Osteoblast (primary cell): ENCODE measurements at places on chromosomes 6 and 20.

- DNase-seq: no peak
These were observed 1.5 kb downstream of the NELFCD start for GRCh38 chr20:58982406-58983114.

DNA sequence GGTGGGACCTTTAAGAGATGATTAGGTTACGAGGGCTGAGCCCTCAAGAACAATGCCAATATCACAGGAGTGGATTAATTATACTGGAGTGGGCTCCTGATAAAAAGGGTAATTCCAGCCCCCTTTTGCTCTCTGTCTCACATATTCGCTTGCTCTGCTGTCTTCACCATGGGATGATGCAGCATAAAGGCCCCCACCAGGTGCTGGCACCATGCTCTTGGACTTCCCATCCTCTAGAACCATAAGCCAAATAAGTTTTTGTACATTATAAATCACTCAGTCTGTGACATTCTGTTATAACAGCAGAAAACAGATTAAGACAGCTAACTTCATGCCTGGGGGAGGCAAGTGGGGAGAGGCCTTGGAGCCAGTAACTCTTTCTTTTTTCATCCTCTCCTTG lies 9.8 kb upstream of the SNRPB start:
- DNase-seq: no peak

DNA sequence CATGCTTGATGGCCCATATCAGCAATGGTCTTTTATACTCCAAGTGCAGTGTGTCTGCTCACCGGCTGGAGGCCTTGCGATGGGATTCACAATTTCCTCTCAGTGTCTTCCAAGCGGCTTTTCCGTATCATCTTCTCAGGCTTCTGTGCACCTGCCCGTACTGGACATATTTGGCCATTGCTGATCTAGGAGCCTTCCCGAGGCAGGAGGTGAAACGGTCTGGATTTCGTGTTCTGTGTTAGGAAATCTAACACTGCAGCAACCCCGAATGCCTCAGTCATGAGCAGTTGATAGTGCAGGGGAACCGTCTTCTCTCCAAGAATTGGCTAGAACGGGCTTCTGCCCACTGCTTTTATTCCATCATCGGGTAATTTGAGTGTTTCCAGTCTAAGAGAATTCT lies 60.5 kb downstream of the PPP1R14C start:
- DNase-seq: peak; percentile 50

DNA sequence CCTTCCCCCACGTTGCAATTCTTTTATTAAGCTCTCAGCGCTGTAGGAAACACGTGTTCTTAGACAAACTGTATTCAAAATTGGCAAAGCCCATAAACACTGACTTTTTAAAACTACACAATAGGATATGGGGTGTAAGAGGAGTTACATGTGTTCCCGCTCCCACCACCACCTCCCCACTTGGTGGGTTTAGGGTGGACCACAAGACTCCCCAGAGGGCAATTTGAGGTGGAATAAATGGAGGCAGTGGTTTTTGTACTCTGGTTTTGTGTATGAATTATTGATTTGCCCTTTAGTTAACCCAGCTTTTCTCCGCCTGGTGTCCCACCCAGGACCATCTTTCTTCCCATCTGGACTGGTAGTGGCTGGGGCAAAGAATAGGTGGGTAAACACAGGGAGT lies 3.7 kb downstream of the UQCC2 start:
- DNase-seq: no peak

DNA sequence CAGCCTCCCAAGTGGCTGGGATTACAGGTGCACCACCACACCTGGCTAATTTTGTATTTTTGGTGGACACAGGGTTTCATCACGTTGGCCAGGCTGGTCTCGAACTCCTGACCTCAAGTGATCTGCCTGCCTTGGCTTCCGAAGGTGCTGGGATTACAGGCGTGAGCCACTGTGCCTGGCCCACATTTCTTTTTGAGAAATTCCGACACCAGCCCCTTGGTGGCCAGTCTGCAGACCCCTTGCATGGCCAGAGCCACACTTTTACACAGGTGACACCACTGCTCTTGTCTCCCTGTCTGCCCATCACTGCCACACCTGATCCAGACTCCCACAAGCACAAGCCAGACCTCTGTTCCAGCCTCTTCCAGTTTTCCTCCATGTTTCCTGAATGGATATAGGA lies 33.0 kb downstream of the SRSF3 start:
- DNase-seq: no peak

DNA sequence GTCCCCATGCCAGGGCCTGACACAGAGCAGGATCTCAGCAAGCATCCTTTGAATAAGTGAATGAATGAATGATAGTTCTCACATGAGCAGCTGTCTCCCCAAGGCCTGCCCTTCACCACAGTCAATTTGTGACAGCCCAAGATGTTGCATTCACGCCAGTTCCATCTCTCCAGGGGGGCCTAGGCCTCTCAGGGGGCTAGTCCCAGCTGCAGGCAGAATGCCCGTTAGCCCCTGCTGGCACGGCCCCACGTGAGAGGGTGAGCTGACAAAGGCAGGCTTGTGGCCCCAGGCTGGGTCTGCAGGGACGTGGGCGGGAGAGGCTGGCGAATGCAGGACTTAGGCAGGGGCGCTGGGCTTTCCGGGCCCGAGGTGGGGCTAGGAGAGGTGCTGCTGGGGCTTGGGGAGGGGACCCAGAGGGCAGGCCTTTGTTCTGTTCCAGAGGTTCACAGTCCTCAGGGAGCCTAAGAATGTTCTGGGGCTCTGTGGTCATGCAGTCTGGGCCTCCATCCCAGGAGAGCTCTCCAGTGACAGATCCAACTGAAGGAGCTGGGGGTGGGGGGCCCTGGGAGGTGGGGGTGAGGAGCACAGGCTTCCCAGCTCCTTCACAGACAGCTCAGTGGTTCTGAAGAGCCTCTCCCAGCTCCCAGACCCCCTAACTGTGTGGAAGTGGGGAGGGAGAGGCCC lies 30.5 kb upstream of the TLDC2 start:
- DNase-seq: peak; percentile 64

DNA sequence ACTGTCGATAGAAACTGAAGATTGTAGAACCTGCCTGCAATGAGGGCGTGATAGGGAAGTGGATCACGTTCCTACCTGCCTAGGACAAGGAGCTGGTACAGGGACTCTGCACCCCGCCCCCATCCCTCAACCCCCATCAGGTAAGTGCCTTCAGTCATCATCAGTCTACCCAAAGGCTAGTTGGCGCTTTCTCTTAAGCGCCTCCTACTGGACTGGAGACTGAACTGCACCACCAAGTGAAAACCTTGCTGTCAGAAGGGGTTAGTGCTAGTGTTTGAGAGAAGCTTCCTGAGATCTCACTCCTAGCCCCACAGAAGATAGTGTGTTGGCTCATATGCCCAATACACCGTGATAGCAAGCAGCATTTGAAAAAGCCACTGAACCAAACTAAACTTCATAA lies 706.5 kb upstream of the MAN1A1 start:
- no peak for DNase-seq

DNA sequence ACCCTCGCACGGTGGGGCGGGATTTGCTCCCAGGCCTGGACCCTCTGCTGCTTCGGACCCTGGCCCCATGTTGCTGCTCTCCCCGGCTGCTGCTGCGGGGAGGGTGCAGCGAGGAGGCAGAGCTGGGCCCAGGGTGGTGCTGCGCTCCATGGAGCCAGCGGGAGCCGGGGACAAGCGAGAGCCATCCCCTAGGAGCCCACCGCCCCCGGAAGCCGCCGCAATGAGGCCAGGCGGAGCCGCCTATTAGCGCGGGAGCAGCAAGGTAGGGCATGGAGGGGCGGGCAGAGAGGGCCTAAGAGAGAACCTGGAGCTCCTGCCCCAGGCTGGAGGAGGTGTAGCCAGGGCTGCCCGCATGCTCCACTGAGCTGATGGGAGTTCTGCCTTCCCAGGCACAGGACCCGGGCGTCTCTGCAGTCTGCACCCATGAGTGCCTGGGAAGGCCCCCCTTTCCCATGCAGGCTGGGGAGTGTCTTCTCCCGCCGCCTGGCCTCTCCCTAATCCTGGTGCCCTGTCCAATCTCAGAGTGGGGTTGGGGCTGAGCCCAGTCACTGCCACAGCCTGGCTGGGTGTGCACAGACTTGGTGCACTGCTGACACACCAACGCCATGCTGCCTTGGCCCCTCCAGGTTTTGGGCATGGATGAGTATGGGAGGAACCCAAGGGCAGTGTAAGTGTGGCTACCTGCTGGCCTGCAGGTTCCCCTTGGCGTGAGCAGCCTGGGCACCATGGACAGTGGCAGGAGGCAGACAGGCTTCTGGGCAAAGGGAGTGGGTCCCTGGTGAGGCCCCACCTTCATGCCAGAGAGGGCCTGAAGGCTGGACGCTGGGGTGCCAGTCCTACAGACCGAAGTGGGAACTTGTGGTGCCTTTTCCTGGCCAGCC lies 360.6 kb upstream of the MAP3K7 start:
- DNase-seq: no peak

DNA sequence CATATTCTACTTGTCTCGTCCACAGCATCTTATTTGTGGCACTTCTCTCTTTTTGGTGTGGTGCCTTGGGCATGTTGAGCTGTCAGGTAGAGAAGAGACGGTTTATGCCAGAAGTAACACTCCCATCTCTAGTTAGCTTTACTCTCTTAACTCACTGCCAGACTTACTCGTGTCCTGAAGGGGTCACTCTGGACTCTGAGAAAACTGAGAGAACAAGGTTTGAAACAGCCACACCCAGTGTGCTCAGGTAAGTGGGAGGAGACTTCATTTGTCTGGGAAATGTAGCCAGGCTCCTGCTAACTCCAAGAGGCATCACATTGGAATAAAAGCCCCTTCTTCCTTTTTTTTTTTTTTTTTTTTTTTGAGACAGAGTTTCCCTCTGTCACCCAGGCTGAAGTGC lies 360.8 kb downstream of the QKI start:
- DNase-seq: no peak

DNA sequence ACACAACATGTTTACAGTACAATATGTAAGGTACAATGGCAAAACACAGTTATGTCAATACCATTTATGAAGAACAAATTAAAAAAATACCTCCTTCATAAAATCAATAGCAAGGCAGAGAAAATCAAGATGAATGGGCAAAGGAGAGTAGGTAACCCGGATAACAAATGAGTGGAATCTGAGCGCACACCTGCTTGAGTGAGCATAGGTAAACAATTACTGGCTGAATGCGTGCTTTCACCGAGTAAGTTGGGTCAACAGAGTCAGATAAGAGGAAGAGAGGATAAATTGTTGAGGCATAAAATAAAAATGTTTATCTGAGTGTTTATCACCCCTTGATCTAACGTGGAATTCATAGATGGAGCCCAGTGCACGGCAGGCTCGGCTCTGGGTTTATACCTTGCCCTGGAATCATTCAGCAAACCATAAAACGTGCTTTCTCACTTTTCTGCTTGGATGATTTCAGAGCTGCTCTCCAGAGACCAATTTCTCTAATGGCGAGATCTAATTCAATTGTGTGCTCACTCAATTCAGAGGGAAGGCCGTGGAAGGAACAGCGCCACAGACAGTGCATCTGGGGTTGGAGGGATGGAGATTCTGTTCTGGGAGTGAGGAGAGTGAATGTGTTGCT lies 224.8 kb upstream of the MAP3K7 start:
- DNase-seq: no peak

GRCh38 chr6:148915810-148916209 lies 169.0 kb downstream of the UST start:
- DNase-seq: no peak

- DNase-seq: no peak
These were observed 1.9 kb downstream of the CDYL start for GRCh38 chr6:4778086-4778485.

DNA sequence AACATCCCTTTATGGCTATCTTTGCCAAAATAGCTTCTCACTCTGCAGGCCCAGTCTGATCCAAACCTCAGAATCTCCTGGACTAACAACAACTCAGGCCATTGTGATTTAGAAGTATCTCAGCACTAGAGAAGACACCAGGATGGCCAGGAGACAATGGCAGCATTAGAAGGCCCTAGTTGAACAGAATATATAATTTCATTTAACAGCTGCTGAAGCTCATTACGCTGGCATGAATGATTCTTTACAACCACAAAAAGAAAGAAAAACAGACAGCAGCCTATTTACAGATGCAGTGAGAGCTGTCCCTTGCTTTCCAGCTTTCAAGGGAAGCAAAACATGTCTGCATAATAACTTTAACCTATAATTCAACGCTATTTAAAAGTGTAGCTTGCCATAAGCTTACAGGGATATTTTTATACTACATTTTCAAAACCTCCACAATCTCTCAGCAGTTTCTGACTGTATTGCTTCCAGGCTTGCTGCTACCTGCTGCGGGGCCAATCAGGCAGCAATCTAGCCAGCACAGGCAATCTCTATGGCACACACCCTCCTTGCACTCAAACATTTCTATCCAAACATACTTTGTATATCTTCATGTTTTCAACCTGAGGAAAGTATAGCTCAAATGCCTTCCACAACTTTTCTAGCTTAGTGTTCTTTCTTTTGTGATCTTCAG lies 107.3 kb downstream of the OGFRL1 start:
- DNase-seq: no peak
